ENCODE measurements at places on chromosomes 3 and 15. TPM values are rescaled to one million over a fixed set of nuclear protein-coding genes. Genes with fewer than 3 reads are reported as not detected.

GRCh38 chr3:140007081-140007480, 72.1 kb downstream of the CLSTN2 start:
- no peak for DNase-seq

DNA sequence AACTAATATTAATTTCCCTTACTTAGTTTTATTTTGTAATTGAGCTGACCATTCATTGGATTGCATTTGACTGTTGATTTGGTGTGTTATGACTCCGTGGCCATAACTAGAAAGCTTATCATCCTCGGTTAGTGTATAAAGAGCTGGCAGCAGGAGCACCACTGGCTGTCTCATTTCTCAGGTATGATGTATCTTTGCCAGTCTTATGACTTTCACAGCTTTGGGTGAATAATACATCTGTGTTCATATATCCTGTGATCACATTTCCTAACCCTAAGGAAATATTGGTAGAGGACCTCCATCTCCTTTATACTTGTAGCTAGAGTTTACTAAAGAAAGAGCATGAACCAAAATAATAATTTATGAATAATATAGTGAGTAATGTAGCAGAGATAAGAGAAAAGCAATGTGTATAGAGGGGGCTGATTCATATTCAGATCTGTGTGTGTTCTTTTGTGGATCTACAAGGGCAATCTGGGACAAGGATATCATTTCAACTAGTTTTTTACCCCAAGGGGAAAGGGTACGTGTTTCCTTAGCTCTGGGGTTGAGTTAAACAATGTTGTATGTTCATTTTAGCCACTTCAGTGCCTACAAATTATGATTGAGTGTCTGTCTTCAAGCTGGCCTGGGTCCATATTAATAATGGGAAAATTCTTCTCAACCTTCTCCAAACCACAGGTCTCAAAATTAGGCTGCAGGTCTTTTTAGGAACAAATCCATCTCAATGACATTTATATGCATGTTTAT, 901.7 kb downstream of the NTRK3 start:
- DNase-seq, result no peak

- DNase-seq, result no peak
Measured at GRCh38 chr3:17817545-17817944, 75.1 kb upstream of the TBC1D5 start.

GRCh38 chr3:161957467-161957866, 460.9 kb downstream of the OTOL1 start:
- no peak for DNase-seq

DNA sequence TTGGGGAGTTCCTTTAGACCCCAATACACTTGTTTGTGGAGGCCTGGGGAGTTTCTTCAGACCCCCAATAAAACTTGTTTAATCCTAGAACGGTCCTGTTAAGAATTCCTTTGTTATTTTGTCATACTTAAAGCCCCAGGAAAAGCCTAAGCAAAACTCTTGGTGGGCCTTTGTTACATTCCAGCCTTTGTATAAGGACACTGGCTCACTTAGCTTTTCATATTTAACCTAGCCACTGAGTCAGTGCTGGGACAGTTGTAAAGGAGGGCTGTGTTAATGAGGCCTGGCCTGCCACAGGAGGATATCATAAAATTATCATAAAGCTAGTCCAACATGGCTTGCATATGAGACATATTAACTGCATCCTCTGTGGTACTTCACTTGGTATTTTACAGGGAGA, 760.1 kb downstream of the ZNF385D start:
- DNase-seq, result no peak

- DNase-seq, result no peak
Measured at GRCh38 chr15:67063689-67064606, 1.5 kb upstream of the SMAD3 start.

Gene SPATA12
- polyA plus RNA-seq, result 0.08 TPM

DNA sequence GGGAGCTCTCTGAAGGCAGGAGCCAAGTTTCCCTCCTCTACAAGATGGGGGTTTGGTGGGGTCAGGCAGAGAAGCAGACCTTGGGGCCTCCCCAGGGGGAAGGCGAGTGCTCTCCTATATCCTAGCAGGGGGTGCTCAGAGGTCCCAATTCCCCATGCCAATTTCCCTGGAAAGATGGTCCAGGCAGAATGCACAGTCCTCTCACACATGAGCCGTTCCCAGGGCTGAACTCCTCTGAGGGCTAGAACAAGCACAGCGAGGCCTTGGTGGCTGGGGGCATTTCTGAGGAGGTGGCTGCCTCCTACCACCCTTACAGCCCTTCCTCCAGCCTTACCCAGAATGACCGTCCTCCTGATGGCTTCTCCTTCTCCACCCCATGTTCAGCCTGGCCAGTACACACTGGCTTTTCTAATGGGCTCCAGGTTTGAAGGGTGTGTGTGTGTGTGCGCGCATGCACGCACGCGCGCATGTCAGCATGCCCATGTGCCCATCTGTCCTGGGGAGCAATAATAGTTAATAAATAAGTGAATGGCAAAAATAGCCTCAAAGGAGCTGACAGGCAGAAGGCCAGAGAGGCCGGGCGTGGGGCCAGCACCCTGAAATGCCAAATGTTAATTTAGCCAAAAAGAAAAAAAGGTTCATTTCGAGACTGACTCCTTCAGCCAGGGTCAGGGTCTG, 24.4 kb downstream of the ADCY5 start:
- DNase-seq, result no peak

DNA sequence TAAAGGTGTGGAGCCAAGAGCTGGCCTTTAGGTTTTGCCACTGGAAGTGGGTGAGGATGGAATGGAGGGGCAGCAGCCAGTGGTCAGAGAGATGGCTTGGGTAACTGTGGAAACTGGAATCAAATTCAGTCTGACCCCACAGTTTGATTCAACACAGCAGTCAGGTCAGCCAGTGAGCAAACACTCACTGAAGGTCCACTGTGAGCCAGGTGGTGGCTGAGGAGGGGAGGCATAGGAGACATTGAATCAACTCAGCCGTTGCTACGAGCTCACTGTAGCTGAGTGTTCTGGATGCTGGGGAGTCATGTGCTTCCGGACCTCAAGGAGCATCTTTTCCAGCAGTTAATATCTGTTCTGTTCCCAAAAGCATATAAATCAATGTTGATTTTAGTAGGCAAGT, 37.5 kb downstream of the LPP start:
- no peak for DNase-seq

Gene ARGFX
- not detected for polyA plus RNA-seq

Gene FBN1
- polyA plus RNA-seq, result 180 TPM

Gene MORC1
- not detected for polyA plus RNA-seq

DNA sequence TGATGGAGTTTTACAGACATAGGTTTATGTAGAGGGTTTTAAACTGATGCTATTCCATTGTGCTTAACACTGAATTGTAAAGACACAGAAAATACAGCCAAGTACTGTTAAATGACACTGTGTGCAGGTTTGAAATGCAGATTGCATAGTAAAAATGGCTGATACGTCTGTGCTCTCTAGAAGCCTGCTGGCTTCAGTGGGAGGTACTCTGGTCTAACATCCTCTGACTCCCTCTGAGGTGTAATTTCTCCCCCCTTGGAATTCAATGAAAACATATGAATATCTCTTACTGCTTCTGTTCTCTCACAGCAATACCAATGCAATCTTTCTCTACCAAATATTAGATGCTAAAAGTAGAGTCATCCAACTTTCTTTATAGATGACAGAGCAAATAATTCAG, 176.6 kb downstream of the SLC9A9 start:
- no peak for DNase-seq

Gene PROK2
- polyA plus RNA-seq, result 0.30 TPM

DNA sequence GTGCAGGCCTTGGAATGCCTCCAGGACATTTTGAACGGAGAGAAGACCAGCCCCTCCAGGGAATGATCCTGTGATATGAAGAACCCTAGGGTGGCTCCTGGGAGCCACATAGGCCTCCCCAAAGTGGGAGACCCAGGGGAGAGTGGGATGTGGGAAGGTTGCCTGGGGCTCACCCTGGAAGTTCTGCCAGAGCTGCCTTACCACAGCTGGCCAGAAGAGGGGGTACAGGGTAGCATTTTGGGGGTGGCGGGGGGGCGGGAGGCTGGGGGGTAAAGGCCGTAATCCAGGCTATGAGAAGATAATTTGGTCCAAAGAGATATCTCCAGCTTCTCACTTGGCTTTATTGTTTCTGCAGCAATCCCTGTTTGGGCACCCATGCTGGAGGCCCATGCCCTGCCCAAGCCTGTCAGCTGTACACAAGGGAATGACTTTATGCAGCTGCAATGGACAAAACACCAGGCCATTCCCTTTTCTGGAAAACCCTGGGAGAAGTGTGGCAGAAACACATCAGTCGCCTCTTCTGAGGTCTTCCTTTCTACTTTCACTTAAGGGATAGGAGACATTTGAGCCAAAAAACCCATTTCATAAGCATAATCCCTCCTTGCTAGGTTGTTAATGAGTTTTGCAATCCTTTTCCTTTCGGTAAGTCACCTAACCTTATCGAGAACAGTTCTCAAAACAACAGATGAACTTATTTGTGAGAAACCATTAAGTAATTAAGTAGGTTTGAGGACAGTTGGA, 11.0 kb upstream of the MUSTN1 start:
- DNase-seq, result no peak

Gene APOD
- 36.5 TPM for polyA plus RNA-seq

DNA sequence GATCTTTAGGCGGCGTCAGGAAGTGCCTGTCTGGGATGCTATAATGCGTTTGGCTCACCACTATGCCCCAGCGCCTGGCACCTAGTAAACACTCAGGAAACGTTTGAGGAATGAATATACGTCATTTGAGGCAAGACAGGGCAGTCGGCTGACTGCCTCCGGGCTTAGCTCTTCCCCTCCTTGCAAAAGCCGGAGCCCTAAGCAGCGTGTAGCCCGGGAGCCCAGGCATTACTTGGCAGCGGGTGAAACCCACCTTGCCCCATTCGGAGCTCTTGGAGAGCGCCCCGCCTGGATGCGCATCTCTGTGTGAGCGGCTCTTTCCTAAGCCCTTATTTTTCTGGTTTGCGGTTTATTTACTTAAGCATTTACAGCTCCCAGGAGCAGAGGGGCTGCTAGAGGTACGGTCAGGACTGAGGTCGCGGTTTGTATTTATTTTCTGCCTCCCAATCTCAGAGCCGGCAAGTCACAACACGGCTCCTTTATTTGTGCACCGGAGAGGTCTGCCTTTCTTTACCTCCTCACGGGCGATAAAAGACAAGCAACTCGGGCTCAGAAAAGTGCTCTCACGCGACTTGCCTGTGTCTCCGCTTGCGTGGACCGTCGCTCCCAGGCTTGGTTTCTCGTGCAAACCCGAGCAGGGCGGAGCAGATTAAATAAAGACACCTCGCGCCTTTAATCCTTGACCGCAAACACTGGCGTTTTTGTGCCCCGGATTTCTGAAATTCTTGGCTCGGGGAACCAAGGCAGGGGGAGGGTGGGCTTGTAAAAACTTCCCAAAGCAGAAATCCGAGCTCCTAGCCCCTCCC, 737 bp upstream of the ITPR1 start:
- no peak for DNase-seq

- DNase-seq, result no peak
Measured at GRCh38 chr3:94101860-94102259, 39.0 kb downstream of the NSUN3 start.

GRCh38 chr15:69159805-69160140, 662 bp upstream of the GLCE start:
- DNase-seq, result no peak

Gene ATXN7
- polyA plus RNA-seq, result 13.6 TPM

Gene PDCD7
- polyA plus RNA-seq, result 25.7 TPM

DNA sequence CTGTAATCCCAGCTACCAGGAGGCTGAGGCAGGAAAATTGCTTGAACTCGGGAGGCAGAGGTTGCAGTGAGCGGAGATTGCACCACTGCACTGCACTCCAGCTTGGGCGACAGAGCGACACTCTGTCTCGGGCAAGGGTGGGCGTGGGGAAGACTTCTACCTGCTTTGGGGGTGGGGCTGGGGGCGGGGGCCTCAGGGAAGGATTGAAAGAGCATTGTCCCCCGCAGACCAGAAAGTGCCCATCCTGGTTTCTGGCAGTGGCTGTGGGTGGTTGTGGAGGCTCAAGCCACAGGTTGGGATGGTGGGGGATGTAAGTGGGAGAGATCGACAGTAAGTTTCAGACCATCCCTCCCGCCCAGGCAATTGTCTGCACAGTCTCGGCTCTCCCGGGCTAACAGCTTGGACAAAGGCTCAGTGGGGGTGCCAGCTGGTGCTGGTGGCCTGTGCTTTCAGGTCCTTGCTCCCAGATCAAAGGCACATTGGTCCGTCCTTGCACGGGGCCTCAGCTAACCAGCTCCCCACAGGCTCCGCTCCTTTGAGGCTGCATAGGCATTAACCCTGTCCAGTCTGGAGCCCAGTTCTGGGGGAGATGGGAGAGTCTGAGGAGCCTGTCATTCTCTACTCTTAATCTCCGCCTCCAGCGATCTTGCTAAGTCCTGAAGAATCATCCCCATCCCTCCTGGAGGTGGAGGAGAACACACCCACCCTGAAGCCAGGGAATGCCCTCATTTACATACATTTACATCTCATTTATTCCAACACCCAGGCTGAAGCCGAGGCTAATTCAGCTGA, 8.6 kb downstream of the SCN5A start:
- no peak for DNase-seq

DNA sequence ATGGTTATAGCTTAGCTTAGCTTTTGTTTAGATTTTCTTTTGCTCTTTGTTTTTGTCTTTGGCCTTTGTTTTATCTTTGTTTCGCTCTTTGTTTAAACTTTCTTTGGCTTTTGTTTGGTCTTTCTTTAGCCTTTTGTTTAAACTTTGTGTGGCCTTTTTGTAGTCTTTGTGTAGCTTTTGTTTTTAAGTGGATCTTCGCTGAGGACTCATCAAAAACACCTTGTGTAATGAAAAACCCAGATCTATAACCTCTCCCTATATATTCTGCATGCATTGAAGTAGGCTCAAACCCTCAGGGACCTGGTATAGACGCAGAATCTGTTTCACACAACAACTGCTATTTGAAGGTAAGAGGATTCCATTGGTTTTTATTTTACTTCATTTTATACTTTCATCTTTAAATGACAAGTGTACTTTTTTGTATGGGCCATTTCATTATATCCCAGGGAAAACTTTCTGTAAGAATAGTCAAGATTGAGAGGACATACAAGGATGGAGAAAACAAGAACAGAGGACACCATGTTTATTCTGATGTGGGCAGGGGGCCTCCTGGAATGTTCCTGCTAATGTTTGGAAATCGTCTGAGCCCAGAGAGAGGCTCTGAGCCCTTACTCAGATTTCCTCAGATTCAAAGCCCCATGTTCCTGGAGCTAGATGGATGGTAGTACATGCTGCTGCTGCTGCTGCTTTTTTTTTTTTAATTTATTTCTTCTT, at the start of gene MOBP:
Gene MOBP, plus strand, starts transcription at position 287 of the 714 bp plus-strand sequence. CDS start 34,390 bp downstream, outside the sequence.
- no peak for DNase-seq
